Renal cortex interstitium (tissue), 15 donors: ENCODE measurements at places on chromosomes 3 and 15. TPM values are rescaled to one million over a fixed set of nuclear protein-coding genes. Genes with fewer than 3 reads are reported as not detected.

The CCR3 gene
- 0.09 TPM for polyA plus RNA-seq

The GOLGA6L10 gene
- 6.4 TPM for polyA plus RNA-seq

The SLC6A1 gene
- 0.82 TPM for polyA plus RNA-seq

The HHATL gene
- 0.61 TPM for polyA plus RNA-seq

The ANKRD63 gene
- polyA plus RNA-seq: 0.17 TPM

The DNAH12 gene
- 1.7 TPM for polyA plus RNA-seq

The PAQR5 gene
- 36.2 TPM for polyA plus RNA-seq

The LMOD3 gene
- 0.08 TPM for polyA plus RNA-seq

The LZTFL1 gene
- 53.7 TPM for polyA plus RNA-seq

The EIF1B gene
- 109 TPM for polyA plus RNA-seq

The QTRT2 gene
- 28.9 TPM for polyA plus RNA-seq

The ECE2 gene
- not detected for polyA plus RNA-seq

The ATP13A5 gene
- 0.09 TPM for polyA plus RNA-seq

The POPDC2 gene
- 3.4 TPM for polyA plus RNA-seq

The NEK10 gene
- polyA plus RNA-seq: 2.0 TPM

The ELP6 gene
- 45.3 TPM for polyA plus RNA-seq

The MAP2K5 gene
- polyA plus RNA-seq: 20.4 TPM

The MASP1 gene
- 9.7 TPM for polyA plus RNA-seq

The HRG gene
- polyA plus RNA-seq: 2.9 TPM

The CYP19A1 gene
- polyA plus RNA-seq: not detected

The ETV5 gene
- polyA plus RNA-seq: 30.7 TPM

The CCR8 gene
- polyA plus RNA-seq: not detected

The CHRNA3 gene
- polyA plus RNA-seq: 0.98 TPM

The C15orf62 gene
- polyA plus RNA-seq: 2.1 TPM

The STRIT1 gene
- polyA plus RNA-seq: 2.0 TPM

The PLA2G4D gene
- 0.08 TPM for polyA plus RNA-seq

The NDN gene
- polyA plus RNA-seq: 73.9 TPM

The CYP1A2 gene
- polyA plus RNA-seq: 0.13 TPM

The SLC24A5 gene
- 0.64 TPM for polyA plus RNA-seq

The CFAP20DC gene
- polyA plus RNA-seq: 4.1 TPM

The RCCD1 gene
- polyA plus RNA-seq: 18.9 TPM

The KBTBD13 gene
- 0.03 TPM for polyA plus RNA-seq

The SERPINI2 gene
- polyA plus RNA-seq: 0.95 TPM

The PPM1L gene
- 7.8 TPM for polyA plus RNA-seq
